ENCODE measurements at places on chromosomes 13 and 19. TPM values are rescaled to one million over a fixed set of nuclear protein-coding genes. Genes with fewer than 3 reads are reported as not detected.

GRCh38 chr19:13298565-13299481 is 148.6 kb downstream of the IER2 start:
- no peak for DNase-seq

The PABPC3 gene
- total RNA-seq = not detected

DNA sequence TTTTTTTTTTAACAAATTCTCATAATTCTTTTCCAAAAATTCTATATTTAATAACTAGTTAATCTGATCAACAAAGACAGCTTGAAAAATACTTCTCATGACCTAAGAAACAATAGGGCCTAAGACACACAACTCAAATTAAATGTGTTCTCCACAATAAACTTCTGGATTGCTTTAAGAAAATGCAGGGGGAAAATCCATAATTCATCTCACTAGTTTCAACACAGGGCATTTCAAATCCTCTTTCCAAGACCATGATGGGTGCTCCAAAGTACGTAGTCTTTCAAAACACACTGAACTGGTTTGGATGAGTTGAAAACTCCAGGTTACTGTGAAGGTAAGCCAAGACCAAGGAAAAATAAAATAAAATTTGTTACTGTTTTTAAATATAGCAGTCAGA is 62.6 kb downstream of the DCLK1 start:
- DNase-seq = no peak

GRCh38 chr19:44539236-44539826 is 9.9 kb upstream of the CEACAM20 start:
- DNase-seq = no peak

The EPN1 gene
- 82.3 TPM for total RNA-seq

DNA sequence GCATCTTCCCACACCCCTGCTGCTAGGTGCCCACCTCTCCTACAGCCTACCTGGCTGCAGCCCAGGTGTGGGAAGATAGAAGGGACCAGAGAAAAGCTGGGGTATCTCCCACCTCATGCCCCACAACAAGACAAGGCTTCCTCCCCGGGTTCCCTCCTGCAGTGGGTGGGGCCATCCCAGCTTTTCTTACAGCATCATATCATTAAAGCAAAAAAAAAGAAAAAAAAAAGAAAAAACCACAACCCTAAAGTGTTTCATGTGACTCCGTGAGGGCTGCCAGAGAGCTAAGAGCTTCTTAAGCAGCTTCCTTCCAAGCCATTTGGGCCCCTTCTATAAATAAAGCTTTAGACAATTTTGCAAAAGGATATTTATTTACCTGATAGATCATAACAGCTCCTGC is 455.4 kb upstream of the TSHZ3 start:
- no peak for DNase-seq
